ENCODE measurements at places on chromosomes 2 and 18.

DNA sequence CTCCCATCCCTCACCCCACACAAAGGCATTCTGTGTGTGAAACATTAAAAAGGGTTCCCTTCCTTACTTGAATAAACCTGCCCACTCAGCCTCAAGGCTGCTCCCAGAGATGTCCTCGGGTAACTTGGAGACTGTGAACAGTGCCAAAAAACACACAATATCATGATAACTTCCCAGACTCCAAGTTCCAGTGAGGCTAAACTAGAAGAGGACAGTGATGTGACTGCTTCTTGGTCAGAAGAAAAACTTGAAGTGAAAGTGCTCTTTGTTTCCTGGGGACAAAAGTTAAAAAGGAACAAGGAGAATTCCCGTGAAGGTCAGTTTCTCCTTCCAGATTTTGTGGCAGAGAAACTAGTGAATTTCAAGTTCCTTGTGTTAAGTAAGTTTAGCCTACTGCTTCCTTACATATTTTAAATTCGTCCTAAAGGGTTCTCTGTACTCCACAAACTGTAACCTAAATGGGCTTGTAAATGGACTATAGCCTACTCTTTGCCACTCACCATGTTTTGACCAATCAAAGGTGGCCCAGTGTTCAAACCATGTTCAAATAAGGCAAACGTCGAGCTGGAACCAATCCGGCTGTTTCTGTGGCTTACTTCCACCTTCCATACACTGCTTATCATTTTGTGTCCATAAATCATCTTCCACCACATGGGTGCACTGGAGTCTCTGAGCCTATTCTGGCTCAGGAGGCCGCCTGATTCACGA lies 20.4 kb downstream of the TPRKB start:
- no peak for DNase-seq

- no peak for DNase-seq
Measured at GRCh38 chr2:43831543-43832294, 6.9 kb downstream of the ABCG5 start.

DNA sequence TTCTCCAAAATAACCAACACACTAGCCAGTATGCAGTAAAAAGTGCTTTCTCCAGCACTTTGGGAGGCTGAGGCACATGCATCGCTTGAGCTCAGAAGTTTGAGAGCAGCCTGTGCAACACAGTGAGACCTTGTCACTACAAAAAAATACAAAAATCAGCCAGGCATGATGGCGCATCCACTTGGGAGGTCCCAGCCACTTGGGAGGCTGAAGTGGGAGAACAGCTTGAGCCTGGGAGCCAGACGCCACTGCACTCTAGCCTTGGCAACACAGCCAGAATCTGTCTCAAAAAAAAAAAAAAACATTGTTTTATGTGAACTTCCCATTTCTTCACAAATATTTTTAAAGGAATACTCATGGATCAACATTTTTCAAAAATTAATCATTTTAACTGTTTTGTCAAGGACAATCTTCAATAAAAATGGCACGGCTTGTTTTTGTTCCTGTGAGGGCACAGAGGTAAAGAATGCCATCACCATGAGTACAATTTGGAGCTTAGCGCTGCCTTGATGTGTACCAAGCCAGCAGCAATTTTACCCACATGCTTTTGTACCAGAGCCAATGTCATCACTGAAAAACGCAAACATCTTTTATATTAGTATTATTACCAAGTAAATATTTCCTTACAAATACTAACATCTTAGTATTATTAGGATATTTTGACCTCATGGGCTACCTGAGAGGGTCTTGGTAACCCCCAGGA lies 26.7 kb downstream of the RAB1A start:
- peak; percentile 75 for DNase-seq

DNA sequence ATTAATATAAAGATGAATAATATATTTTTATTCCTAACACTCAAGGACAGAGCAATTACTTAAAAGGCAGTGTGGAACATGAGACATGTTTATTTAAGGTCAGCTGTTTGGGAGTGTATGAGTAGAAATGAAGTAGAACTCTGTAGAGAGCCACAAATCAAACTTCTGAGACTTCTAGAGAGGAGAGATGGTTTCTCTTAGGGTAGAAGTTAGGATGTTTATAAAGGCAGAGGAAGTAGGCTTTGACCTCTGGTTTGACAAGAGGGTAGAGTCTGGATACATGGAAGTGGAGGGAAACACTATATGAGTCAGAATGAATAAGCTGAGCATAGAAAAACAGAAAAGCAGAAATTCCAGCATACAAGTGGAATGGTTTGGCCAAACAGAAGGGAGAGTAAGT lies 262.1 kb upstream of the KLHL14 start:
- DNase-seq: no peak

DNA sequence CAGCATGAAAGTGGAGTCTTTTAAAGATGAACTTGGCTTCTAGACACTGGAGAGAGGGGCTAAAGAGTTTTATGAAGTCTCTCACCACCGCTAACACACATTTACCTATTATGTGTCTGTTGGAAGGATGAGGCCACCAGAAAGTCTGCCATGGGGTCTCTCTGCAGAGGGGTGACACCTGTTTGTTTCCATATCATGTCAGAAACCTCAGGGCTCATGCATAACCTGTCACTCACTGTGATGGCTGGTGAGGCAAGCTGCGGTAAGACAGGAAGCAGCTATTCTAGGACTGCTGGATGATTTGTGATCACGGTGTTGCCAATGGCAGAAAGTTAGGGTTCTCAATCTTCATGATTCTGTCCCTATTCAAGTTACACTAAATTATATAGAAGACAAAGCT lies 60.8 kb upstream of the DNMT3A start:
- no peak for DNase-seq

GRCh38 chr18:10878703-10879102 lies 270.7 kb downstream of the PIEZO2 start:
- no peak for DNase-seq

DNA sequence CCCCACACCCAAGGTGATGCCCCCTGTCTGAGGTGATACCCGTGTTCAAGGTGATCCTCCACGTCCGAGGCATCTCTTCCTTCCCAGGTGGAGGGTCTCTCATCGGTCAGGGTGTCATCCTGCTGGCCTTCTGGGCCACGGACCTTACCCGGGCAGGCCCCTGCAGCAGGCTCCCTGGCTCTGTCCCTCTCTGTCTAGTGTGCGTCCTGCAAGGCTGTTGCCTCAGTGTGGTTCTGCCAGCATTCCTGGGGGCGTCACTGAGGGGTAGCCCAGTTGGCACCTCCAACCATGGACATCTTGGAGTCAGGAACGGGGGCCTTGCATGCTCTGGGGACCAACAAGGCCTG lies 5.6 kb upstream of the PER2 start:
- no peak for DNase-seq

DNA sequence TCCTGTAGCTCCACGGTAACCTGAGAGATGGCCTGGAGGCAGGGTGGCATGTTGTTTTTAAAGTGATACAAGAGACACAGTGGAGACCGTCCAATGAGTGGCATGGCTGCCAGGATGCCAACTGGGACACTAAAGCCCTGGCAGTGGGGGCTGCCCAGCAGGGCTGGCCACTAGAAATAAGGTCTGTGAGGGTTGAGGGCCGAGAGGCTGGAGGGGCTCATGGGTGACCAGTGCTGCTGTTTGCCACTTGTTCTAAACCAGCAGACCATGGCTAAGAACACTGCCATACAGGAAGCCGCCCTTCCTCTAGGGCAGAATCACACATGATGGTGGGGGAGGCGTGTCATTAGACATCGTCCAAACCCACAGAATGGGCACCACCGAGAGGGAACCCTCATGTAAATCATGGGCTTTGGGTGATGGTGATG lies 71.9 kb downstream of the ALPK2 start:
- no peak for DNase-seq

- no peak for DNase-seq
Measured at GRCh38 chr2:23691565-23691964, 235.4 kb downstream of the ATAD2B start.

DNA sequence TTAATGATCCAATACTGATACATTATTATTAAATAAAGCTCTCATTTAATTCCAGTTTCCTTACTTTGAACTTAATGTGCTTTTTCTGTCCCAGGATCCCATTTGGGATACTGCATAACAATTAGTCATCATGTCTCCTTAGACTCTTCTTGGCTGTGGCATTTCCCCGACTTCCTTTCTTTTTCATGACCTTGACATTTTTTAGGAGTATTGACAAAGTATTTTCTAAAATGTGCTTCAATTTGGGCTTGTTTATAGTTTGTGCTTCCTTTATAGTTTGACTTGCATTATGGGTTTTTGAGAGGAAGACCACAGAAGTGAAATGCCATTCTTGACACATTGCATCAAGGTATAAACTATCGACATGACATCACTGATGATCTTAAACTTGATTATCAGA lies 46.1 kb upstream of the KIF5C start:
- no peak for DNase-seq

- DNase-seq: no peak
Measured at GRCh38 chr2:127067620-127068350, 39.2 kb downstream of the BIN1 start.

GRCh38 chr2:190938771-190939335 lies 58.2 kb downstream of the GLS start:
- DNase-seq: no peak

DNA sequence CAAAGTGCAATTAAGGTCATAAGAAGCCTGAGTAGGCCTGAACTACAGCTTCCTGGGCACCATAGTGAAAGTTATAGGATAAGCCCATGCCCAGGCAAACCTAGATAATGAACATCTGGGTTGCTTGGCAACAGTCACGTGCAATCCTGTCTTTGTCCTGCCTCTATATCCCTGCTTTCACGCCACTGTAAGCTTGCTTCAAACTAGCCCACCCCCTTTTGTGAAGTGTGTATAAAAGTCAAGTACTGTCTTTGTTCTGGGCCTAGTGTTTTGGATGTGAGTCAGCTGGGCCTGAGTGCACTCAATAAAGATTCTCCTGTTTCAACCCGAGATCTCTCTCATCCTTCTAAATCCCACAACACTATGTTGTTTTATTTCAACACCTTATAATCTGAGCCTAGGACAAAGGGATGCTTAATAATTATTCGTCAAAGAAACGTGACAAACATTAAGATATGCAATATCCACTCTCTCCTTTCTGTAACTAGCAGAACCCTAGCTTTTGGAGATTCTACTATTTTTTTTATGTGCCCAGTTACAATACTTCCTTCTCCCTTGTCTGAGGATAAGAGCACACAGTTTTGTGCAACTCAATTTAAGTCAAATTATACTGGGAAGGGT lies 927.8 kb downstream of the SUCLG1 start:
- no peak for DNase-seq

DNA sequence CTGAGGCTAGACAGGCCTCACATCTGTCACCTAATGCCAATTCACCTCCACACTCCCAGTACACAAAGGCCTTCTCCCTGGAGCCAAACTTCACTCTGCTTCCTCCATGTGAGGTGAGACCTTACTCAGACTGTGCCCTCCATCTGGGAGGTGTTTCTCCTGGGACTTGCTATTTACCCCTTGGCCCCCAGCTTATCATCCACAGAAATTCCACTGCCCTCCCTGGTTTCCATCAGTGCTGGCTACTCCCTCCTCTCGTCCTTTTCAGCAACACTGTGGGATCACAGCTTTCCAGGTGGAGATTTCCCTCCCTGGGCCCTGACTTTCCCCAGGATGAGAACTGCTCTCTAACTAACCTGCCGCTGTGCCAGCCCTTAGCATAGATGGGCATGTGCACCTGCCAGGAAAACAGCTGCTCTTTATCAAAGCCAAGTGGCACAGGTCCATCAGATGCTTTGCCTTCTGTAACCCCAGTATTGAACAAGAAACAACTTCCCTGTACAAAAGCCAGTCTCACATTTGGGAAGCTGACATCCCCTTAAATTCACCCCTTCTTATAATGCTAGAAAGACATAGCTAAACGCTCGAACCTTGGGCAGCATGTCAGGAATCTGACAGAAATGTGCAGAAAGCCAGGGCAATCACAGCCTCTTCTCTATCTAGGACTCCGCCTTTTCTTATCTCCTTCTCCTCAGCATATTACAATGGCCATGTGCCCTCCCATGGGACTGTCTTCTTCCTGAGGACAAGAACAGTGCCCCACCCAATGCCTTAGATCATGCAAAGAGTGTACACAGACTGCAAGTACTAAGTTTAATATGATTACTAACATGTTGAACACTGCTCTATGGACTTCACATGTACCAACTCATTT lies 535.5 kb upstream of the ID2 start:
- DNase-seq: no peak

DNA sequence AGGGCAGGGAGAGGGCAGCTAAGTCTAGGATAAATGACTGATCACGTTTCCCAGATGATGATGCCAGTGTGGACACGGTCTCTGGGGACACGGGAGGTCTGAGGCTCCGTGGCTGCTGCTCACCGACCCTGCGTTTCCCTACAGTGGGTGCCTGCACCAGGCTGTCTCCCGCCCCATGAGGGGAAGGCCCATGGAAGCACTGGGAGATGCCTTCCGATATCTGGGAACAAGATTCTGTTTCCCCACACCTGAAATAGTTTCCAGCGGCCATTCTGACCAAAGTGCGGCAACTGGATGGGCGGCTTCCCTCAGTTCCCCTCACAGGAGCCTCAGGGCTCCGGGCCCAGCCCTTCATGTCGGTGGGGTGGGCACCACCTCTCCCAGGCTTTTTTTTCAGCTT lies 83.1 kb downstream of the EDAR start:
- no peak for DNase-seq

DNA sequence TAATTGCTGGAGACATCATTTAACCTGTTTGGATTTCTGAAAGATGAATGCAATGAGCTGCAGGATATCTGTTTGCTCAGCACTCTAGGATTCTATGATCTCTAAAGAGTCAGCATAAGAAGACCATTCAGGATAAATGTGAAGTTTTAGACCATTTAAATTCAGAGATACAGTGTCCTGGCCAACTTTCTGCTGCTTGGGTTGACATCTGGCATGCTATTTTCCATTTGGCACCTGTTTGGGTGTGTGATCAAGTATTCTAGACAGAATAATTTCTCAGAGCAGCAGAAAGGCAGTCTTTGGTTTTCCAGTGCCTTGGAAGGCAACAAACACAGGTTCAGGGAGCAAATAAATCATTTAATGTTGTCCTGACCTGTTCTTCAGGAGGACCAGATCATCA lies 144.8 kb upstream of the NDUFV2 start:
- peak; percentile 68 for DNase-seq

- DNase-seq: no peak
Measured at GRCh38 chr18:10242936-10243680, 211.3 kb upstream of the APCDD1 start.

DNA sequence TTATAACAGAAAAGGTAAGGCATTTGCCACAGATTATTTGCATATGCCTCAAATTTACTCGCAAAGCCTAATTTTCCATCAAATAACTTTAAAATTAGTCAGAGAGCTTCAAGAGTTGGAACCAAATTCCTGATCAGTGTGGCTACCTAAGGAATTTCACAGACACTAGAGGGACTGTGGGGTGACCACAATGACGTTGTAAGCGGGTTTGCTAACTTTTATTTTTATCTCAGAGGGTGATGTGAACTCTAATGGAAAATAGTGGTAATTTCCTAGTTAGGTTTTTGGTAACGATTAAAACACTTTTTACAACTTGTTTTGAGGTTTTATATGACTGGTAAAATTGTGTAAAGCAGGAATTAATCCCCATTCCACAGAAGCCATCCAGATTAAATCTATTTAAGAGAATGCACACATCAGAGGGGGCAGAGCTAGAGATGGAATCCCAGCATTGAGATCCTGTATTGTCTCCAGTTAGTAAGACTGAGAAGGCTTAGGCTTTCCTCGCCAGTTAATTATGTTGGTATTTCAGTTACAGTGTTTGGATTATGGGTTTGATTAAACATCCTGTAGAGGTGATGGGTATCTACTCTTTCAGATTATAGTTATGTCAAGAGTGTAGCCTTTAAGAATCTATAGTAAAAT lies 129.0 kb downstream of the GPD2 start:
- DNase-seq: no peak
